ENCODE measurements at places on chromosomes 11 and 22.

GRCh38 chr11:17313349-17314231 is 37.1 kb downstream of the NUCB2 start:
- DNase-seq: no peak

GRCh38 chr11:33936725-33937604 is 45.1 kb upstream of the LMO2 start:
- no peak for DNase-seq

DNA sequence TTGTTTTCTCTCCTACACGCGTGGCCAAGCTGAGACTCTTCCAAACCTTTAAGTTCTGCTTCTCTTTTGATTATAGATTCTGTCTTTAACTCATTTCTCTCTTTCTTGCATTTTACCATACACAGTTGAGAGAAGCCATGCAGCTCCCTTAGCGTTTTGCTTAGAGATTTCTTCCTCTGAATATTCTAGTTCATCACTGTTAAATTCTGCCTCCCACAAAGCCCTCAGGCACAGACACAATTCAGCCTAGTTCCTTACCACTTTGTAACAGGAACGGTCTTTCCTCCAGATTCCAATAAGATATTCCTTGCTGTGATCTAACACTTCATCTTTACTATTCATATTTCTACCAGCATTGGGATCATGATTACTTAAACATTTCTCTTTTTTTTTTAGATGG is 24.7 kb upstream of the CD81 start:
- no peak for DNase-seq

GRCh38 chr11:38718049-38718448 is 2120.0 kb upstream of the RAG2 start:
- no peak for DNase-seq

DNA sequence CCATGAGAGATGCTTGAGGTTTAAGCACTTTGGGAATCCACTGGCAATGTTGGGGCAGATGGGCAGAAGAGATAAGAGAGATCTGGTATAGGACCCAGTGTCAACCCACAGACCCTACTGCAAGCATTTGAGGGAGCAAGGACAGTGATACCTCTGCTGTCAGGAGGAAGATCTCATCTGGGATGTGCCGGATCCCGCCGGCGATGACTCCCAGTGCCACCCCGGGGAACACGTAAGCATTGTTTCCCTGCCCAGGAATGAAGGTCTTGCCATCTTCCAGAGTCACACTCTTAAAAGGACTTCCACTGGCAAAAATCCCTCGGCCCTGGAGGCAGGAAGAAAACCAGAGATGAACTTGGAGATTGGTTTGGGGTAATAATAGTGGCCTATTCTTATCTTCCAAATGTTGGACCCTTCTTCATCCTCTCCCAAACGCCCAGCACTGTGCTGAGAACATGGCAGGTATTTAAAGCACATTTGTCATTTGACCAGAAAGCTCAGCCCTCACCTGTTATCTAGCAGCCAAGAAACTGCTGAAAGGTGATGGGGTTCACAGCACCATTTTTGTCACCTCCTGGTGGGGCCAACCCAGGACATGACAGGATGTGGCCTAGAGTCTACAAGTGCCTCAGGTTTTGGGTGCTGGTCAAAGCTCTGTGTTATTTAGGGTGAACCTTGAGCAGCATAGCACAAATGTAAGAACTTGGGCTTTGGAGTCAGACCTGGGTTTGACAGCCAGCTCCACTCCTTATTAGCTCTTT is 71.7 kb downstream of the CCDC81 start:
- no peak for DNase-seq

DNA sequence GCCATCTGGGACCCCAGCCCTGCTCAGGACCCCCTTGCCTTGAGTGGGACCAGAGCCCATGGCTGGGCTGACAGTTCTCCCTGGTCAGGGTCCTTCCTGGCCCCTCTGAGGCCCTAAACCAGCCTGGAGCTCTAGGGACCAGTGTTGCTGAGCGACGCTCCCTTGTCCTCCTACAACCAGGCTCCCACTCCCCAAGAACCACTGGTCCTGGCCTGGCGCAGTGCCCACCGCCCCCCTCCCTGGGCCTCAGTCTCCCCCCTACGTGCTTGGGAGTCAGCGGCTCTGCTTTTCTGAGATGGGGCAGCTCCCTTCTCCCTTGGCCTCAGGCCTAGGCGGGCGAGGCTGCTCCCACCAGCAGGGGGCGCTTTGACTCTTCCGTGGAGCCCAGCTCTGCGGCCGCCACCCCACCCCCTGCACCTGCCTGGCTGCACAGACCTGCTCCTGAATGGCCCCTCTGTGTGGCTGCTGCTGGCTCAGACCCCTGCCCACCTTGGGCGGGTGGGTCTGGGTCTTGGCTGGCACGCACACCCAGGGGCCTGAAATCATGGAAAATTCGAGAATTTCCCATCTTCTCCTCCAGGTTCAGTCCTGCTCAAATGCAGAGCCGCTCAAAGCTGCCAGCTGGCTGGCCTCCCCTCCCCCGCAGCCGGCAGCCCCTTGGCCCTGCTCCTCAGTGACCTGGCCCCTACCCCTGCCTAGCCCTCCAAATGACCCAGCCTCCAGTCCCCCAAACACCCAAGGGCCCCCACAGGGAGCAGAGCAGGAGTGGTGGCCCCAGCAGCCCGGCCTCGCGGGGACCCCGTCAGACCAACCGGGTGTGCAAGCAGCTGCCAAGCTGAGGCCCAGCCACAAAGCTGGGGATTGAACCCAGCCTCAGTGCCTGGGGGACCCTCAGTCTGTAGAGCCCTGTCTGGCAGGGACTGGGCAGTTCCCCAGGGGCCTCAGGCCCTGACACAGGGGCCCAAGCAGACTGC is 9.1 kb downstream of the PRR33 start:
- no peak for DNase-seq

- no peak for DNase-seq
Measured at GRCh38 chr11:27209562-27210005, 153.4 kb downstream of the CCDC34 start.

- DNase-seq: no peak
Measured at GRCh38 chr11:76164081-76164480, 42.2 kb downstream of the WNT11 start.

GRCh38 chr22:20258584-20259326 is 9.4 kb downstream of the RTN4R start:
- DNase-seq: no peak

DNA sequence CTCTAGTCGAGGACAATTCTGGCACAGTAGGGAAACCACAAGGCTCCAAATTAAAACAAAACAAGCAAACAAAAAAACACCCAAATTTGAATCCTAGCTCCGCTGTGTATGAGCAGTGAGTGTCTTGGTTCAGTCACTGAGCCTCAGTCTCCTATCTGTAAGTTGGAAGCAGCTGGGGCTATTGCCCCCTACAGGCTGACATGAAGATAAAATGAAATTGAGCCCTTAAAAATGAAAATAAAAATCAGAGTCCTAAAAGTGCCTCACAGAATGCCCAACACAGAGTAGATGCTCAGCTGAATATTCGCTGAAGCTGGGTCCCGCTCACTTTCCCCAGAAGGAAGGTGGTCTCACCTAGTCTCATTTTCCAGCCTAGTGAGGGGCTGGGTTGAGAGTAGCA is 65.2 kb downstream of the PDE2A start:
- DNase-seq: no peak

GRCh38 chr22:21865041-21865440 is 2.4 kb downstream of the MAPK1 start:
- DNase-seq: no peak

DNA sequence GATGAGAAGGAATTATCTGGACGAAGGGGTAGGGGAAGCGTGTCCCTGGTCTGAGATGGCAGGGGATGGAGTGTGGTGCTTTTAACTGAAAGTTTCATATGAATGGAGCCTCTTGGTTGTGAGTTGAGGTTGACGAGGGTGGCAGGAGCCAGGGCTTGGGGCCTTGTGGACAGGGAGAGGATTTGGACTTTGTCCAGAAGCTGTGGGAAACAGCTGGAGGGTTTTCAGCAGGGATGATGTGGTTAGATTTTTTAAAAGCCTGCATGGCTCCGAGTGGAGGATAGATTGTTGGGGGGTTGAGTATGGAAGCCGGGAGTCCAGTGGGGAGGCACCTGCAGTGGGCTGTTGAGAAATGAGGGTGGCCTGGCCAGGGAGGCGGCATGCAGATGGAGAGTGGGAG is 24.8 kb downstream of the MYO7A start:
- no peak for DNase-seq

- DNase-seq: no peak
Measured at GRCh38 chr11:13667245-13667644, 1.2 kb upstream of the FAR1 start.

GRCh38 chr11:116715383-116715782 is 57.4 kb downstream of the BUD13 start:
- DNase-seq: no peak

- DNase-seq: no peak
Measured at GRCh38 chr11:70135625-70136059, 57.5 kb downstream of the ANO1 start.

DNA sequence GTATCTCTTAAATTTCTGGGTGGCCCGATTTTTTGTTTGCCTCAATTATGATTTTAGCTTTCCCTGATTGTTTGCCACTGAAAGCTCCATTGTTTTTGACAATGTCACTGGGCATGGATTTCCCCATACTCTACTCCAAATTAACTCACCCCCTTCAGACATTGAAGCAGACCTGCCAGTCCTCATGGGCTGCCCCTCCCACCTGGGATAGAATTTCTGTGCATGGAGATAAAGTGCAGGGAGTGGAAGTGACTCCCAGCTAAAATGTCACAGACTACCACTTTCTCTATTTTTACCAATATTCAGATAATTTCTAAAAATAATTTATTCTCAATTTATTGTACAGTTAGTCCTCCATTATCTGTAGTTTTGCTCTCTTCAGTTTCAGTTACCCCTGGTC is 79.1 kb upstream of the CLPB start:
- DNase-seq: no peak

GRCh38 chr22:37166675-37167066 is 17.0 kb upstream of the IL2RB start:
- no peak for DNase-seq

DNA sequence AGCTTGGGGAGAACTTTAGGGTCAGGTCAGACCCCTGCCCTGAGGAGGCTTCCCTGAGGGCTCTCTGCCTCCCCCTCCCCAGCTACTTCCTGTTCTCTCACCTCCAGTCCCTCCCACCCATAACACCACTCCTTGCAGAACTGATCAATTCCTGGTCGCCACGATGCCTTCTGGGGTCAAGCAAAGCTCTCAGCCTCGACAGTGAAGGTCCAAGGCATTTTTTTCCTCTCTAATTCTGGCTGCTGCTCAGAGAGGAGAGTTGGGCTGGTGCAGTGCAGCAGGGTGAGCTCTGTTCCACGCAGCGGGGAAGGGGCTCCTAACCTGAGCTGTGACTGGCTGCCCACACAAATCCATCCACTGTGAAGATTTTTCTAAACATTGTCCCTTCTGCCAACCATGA is 628.4 kb downstream of the BRD1 start:
- no peak for DNase-seq

GRCh38 chr11:88231894-88232482 is 56.7 kb upstream of the RAB38 start:
- DNase-seq: no peak

DNA sequence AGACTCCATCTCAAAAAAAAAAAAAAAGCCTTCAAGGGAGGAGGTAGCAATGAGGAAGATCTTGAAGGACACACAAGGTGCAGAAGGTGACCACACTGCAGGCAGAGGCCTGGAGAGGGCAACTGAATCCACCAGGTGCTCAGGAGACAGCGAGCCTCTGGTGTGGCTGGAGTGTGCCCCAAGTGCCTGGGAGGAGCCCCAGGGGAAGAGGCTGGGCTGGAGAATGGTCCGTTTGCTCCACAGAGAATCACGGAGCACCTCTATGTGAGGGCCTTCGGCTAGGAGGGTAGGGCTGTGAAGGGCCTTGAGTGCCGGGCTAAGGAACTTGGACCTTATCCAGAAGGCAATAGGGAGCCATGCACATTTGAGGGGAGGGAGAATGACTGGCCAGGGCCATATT is 50.3 kb downstream of the ARRB1 start:
- DNase-seq: no peak

- DNase-seq: no peak
Measured at GRCh38 chr11:85088286-85088685, 538.9 kb downstream of the DLG2 start.

DNA sequence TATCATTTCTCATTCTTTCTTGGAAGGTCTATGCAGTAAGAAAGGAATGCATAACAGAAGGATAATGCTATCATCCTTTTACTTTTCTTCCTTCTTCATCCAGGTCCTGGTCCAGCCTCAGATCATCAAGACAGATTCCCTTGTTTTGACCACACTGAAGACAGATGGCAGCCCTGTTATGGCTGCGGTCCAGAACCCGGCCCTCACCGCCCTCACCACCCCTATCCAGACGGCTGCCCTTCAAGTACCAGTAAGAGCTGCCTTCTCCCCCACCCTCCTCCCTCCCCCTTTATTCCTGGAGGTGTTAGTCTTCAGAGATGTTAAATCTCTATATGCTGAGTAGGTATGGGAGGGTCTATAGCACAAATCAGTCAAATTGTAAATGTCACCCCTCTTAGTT is 37.9 kb downstream of the SREBF2 start:
- DNase-seq: no peak

DNA sequence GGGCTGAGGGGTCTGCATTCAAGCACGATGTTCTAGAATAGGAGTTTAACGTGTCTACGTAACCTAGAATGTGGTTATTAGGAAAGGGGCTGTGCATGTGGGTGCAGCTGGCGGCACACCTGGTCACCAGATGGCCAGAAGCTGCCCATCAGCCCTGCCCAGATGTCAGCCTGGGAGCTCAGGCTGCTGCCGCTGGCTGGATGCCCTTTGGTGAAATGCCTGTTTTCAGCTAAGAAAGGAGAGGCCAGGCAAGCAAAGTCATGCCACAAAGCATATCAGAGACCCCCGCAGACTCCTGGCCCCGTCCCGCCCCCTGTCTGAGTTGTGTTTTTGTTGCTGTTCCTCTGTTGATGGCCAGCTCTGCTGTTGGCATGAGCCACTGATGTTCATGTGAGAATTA is 11.3 kb upstream of the ADORA2A start:
- DNase-seq: no peak

DNA sequence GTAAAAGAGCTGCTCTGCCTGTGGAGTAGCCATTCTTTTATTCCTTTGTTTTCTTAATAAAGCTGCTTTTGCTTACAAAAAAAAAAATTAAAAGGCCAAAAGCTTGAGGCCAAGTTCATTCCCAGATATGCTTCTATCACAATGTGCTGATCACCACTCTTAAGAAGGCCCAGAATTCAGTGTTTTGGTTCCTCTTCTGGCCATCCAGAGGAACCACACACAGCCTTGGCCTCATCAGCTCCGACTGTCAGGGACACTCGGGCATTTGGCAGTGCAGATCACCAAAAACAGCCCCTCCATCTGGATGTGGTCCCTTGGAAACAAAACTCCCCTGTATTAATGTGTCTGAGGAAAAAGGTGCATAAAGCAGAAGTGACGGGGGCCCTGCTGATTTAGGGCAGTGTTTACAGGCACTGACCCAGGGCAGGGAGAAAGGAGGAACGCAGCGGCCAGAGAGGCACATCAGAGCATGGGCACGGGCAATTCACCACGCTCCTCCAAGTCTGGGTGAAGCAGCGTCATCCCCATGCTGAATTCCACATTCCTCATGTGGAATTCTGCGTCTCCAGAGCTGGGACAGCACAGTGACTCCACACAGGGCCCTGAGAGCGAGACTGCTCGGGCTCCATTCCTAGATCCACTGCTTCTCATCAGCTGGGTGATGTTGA is 17.7 kb downstream of the POLDIP3 start:
- DNase-seq: no peak

- DNase-seq: no peak
Measured at GRCh38 chr11:111718436-111718835, 47.8 kb downstream of the PPP2R1B start.

- DNase-seq: no peak
Measured at GRCh38 chr11:41245704-41246398, 213.6 kb downstream of the LRRC4C start.

Data from esophagus squamous epithelium (tissue), 5 donors.